ENCODE measurements at places on chromosomes 4 and X.

DNA sequence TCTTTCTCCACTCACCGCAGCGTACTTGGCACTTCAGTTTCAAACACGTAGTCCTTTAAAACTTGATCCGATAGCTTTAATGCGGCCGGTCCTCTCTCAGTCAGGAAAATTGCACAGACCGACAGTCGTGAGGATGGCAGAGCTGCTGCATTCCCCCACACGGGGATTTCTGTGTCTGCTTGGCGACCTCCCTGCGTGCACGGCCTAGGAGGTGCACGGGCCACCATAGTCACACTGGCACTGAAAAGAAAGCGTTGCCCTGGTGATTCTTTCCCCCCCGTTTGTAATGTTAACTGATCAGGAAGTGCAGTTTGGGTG, 10.3 kb downstream of the AKAP17A start:
- H3K27me3 ChIP-seq, result no peaks in the 10 kb centered on the region
- H3K27ac ChIP-seq, result no peak overlapping the region

GRCh38 chr4:29002151-29002550, 1718.0 kb upstream of the PCDH7 start:
- no peaks in the 10 kb centered on the region for H3K27me3 ChIP-seq
- H3K27ac ChIP-seq, result no peak overlapping the region
- no peaks in the 10 kb centered on the region for H3K4me1 ChIP-seq
- H3K4me3 ChIP-seq, result no peak overlapping the region

- H3K27ac ChIP-seq, result no peak overlapping the region
- no peak overlapping the region for H3K4me3 ChIP-seq
- H3K36me3 ChIP-seq, result peaks cover 7% of the 10 kb centered on the region
- H3K4me1 ChIP-seq, result no peaks in the 10 kb centered on the region
These were observed 84.8 kb downstream of the CHIC1 start for GRCh38 chrX:73647632-73648322.

DNA sequence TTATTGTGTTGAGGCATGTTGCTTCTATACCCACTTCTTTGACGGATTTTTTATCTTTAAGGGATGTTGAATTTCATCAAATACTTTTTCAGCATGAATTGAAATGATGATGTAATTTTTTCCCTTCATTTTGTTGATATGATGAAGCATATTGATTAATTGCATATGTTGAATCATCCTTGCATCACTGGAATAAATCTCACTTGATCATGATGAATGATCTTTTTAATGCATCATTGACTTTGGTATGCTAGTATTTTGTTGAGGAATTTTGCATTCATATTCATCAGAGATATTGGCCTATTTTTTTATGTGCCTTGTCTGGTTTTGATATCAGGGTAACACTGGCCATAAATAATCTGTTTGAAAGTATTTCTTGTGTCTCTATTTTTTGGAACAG, 754.7 kb downstream of the KCTD8 start:
- no peak overlapping the region for H3K4me3 ChIP-seq
- no peak for DNase-seq
- no peak overlapping the region for H3K27ac ChIP-seq
- no peaks in the 10 kb centered on the region for H3K36me3 ChIP-seq

DNA sequence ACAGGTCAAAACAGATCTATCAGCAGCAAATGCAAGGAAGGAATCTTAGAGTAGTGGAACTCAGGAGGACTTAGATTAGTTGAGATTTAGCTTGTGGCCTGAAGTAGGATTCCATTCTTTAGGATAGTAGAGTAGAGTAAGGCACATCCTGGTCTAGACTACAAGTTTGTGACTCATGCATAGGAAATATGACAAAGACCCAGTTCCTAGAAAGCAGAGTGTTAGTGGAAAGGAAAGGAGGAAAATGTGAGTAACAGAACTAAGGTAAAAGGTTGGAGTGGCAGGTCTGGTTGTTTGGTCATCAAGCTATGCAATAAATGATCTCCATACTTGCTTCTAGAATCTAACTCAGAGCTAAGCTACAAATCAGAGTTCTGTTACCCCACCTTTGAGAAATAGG, 595.0 kb downstream of the ACTRT1 start:
- H3K27ac ChIP-seq, result no peak overlapping the region
- H3K4me3 ChIP-seq, result no peak overlapping the region
- no peaks in the 10 kb centered on the region for H3K27me3 ChIP-seq
- DNase-seq, result no peak
- no peaks in the 10 kb centered on the region for H3K4me1 ChIP-seq

DNA sequence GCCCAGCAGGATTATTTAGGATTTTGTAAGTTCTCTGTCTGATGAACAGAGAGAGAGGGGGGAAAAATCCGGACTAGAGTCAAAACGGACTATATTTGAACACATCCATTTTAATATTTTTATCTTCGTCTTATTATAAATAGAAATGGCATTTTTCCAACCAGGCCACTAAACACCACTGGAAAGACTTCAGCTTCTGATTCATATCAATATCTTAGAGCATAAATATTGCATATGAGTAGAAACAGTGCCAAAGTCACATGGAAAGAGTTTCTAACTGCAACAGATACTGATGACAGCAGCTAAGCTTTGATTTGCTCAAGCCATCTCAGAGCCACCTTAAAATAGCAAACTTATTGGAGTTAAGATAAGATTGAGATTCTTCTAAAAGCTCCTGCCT, 456 bp downstream of the PPARGC1A start:
- H3K27ac ChIP-seq, result peak overlapping the region; percentile 47
- H3K4me1 ChIP-seq, result no peaks in the 10 kb centered on the region
- peak overlapping the region; percentile 53 for H3K4me3 ChIP-seq
- no peaks in the 10 kb centered on the region for H3K27me3 ChIP-seq
- DNase-seq, result no peak

- no peak overlapping the region for H3K4me3 ChIP-seq
- DNase-seq, result no peak
- no peak overlapping the region for H3K27ac ChIP-seq
- H3K27me3 ChIP-seq, result no peaks in the 10 kb centered on the region
These were observed 70.8 kb downstream of the ANXA10 start for GRCh38 chr4:168163106-168163505.

DNA sequence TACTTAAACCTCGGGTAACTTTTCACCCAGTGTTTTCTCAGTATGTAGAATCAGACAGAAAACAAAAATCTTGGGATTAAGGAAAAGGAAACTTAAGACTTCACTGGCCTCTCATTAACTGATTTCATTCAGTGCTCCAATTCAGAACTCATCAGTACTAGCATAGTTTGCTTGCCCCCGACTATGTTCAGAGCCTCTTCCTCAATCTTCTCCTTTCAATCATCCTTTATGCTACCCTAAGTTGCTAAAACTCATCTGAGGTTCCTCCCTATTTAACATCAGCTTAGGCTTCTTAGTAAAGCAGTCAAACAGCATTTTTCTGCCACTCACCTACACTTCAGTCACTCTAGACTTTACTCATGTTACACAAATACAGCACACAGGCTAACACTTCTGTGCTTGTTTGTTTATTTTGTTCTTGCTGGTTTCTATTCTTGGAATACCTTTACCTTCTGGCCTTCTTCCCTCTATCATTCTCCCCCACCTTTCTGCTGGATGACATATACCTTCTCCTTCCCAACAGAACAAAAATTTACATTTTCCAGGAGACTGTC, 163.0 kb upstream of the TLL1 start:
- no peaks in the 10 kb centered on the region for H3K4me1 ChIP-seq
- no peaks in the 10 kb centered on the region for H3K36me3 ChIP-seq
- H3K27ac ChIP-seq, result no peak overlapping the region

DNA sequence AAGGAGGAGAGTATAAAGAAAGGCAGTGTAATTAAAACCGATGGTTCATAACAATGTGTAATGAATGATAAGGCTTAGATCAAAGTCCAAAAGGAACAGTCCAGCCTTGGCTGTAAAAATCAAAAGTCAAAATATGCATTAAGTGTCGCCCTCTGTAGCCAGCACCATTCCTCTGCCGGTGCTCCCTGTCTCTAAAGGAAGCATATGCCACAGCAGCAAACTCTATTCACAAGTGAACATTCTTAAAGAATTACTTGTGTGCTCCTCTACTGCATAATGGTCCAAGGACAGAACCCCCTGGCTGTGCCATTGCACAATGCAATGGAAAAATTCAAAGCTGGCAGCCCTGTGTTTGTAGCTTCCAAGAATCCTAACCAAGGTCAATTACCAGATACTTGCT, 16.3 kb upstream of the MBNL3 start:
- H3K4me1 ChIP-seq, result no peaks in the 10 kb centered on the region
- no peak overlapping the region for H3K27ac ChIP-seq
- no peak overlapping the region for H3K4me3 ChIP-seq
- H3K27me3 ChIP-seq, result no peaks in the 10 kb centered on the region
- DNase-seq, result no peak

GRCh38 chrX:128106630-128107029, 54.4 kb upstream of the ACTRT1 start:
- H3K4me1 ChIP-seq, result no peaks in the 10 kb centered on the region
- H3K36me3 ChIP-seq, result no peaks in the 10 kb centered on the region
- H3K4me3 ChIP-seq, result no peak overlapping the region
- DNase-seq, result no peak
- H3K27ac ChIP-seq, result no peak overlapping the region

DNA sequence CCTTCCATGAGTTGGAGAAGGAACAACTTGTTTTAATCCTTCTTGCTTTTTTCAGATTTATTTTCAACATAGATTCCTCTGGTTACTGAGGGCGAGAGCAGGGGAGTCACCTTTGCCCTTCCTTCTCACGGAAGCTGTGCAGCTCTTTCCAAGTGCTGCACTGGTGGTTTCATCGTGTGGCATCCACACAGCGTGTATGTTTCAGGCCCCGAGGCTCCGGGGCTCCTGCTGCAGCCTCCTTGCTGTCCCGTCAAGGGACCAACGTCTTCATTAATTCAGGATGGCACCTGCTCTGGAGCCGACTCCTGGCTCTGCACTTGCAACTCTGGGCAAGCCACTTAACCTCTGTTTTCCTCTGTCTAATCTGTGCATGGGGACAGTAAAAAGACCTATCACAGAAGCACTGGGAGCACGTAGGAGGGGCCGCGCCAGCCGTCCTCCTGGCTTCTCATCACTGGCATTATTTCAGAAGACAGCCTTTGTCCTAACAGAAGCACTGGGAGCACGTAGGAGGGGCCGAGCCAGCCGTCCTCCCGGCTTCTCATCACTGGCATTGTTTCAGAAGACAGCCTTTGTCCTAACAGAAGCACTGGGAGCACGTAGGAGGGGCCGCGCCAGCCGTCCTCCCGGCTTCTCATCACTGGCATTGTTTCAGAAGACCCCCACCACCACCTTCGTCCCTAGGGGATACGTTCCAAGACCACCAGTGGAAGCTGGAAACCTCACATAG, 117.8 kb upstream of the NKX1-1 start:
- H3K4me3 ChIP-seq, result no peak overlapping the region
- no peaks in the 10 kb centered on the region for H3K36me3 ChIP-seq
- peaks cover 7% of the 10 kb centered on the region for H3K27me3 ChIP-seq
- no peak overlapping the region for H3K27ac ChIP-seq
- H3K4me1 ChIP-seq, result no peaks in the 10 kb centered on the region
- no peak for DNase-seq

DNA sequence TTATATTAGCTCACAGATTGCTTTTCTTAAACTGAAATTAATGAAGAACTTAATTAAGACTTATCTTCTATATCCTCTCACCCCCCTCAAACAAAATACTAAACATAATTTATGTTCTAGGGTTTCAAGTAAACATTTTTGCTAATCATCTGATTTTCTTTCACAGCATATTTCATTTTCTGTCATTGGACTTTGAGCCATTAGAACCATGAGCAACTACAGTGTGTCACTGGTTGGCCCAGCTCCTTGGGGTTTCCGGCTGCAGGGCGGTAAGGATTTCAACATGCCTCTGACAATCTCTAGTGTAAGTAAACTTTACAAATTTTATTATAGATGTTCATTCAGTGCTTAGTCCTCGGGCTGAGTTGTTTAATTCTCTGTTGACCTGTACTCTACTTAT, 3.3 kb downstream of the PDLIM5 start:
- peak overlapping the region; percentile 100 for H3K27ac ChIP-seq
- H3K4me1 ChIP-seq, result peaks cover 29% of the 10 kb centered on the region
- peak; percentile 42 for DNase-seq
- H3K4me3 ChIP-seq, result peak overlapping the region; percentile 94

DNA sequence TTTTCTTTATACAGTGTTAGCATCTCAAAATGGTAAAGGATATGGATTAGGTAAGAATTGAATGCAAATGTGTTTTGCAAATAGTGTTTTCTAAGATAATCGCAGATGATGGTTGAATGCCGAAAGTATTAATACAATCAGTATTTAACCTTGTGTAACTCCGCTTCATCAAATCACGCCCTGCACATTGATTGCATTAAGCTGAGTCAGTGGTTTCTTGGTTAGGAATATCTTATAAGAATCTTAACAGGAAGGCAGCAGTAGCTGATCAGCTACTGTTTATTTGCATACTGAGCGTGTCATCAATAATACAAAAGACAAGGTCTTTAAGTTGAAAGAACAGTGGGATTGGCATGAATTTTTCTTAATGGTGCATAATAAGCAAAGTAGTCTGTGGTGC, 545.4 kb downstream of the RPA4 start:
- H3K4me1 ChIP-seq, result no peaks in the 10 kb centered on the region
- H3K27ac ChIP-seq, result no peak overlapping the region

DNA sequence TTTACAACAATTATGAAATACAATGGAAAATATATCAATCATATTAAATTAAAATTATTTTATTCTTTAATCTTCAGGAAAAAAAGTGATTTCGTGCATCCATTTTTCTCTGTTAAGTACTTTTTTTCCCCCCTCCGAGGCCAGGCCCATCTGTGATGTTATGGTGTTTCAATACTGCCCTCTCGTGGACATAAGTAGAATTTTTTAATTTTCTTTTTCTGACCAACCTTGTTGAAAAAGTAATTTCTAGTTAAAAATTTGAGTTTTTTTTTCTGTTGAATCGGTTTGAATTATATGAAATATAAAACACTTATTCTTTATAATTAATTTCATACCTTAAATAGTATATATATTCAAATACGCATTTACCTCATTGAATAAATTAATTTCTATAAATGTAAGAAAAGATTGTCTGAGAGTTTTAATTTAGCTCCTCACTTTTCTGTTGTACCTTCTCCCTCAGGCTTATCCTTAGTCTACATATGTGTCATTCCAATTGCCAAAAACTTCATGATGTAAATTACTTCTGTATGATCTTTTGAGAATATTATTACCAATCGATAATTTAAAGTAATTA, 175.8 kb upstream of the TECRL start:
- H3K27me3 ChIP-seq, result no peaks in the 10 kb centered on the region
- no peak overlapping the region for H3K27ac ChIP-seq
- H3K4me3 ChIP-seq, result no peak overlapping the region
- DNase-seq, result no peak

- H3K27me3 ChIP-seq, result no peaks in the 10 kb centered on the region
- H3K36me3 ChIP-seq, result no peaks in the 10 kb centered on the region
- no peaks in the 10 kb centered on the region for H3K4me1 ChIP-seq
These were observed 1571.9 kb downstream of the ADGRL3 start for GRCh38 chr4:62771983-62772557.

- no peaks in the 10 kb centered on the region for H3K36me3 ChIP-seq
- no peak overlapping the region for H3K4me3 ChIP-seq
- H3K27me3 ChIP-seq, result no peaks in the 10 kb centered on the region
- H3K27ac ChIP-seq, result no peak overlapping the region
- no peak for DNase-seq
- no peaks in the 10 kb centered on the region for H3K4me1 ChIP-seq
These were observed 30.9 kb downstream of the PAGE2 start for GRCh38 chrX:55119712-55120111.

Measured in ascending aorta (tissue), 2 donors.